ENCODE measurements at places on chromosomes 6 and 20.

DNA sequence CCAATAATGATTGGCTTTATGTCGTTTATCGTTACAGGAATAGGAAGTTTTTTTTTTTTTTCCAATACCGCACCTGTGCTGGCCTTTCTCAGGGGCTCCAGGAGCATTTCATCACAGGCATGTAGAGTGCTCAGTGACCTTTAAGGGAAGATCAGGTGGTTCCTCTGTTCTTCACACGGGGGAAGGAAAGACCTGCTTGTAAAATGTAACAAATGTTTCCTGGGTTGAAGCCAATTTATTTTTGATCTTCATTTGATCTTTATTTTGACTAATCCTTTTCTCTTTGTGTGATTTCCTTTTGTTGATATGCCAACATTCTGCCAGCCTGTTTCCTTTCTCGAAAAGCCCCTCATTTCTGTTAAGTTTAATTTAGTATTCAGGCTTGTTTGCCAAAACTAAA, 61.9 kb upstream of the HBS1L start:
- no peak for DNase-seq

- no peak for DNase-seq
Measured at GRCh38 chr6:114833211-114833610, 490.4 kb upstream of the HS3ST5 start.

- DNase-seq, result no peak
Measured at GRCh38 chr6:27890445-27891319, 21.5 kb downstream of the OR2B2 start.

- DNase-seq, result no peak
Measured at GRCh38 chr6:144710207-144710606, 425.1 kb downstream of the UTRN start.

- DNase-seq, result no peak
Measured at GRCh38 chr6:166487148-166487547, 99.3 kb downstream of the RAMACL start.

GRCh38 chr6:118260833-118261232, 287.3 kb upstream of the PLN start:
- no peak for DNase-seq

- DNase-seq, result no peak
Measured at GRCh38 chr6:142271476-142271875, 30.3 kb upstream of the ADGRG6 start.

DNA sequence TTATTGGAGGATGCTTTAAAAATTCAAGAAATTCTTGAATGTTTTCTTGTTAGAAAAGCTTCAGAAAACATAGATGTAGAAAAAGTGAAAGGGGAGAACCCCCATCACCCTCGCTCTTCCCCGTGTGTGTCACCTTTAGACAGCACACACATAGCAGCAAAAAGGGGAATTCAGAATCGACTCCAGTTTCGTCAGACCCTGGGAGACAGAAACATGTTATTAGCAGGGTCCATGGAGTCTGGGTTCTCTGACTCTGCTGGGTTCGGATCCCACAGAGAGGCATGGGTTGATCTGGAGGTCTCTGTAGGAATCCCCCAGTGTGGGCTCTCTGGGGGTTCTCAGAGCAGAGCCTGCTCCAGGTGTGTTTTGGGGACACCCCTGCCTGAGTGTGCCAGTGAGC, 43.7 kb downstream of the ARHGAP40 start:
- DNase-seq, result no peak

- no peak for DNase-seq
Measured at GRCh38 chr6:73577676-73578075, 56.8 kb upstream of the EEF1A1 start.

DNA sequence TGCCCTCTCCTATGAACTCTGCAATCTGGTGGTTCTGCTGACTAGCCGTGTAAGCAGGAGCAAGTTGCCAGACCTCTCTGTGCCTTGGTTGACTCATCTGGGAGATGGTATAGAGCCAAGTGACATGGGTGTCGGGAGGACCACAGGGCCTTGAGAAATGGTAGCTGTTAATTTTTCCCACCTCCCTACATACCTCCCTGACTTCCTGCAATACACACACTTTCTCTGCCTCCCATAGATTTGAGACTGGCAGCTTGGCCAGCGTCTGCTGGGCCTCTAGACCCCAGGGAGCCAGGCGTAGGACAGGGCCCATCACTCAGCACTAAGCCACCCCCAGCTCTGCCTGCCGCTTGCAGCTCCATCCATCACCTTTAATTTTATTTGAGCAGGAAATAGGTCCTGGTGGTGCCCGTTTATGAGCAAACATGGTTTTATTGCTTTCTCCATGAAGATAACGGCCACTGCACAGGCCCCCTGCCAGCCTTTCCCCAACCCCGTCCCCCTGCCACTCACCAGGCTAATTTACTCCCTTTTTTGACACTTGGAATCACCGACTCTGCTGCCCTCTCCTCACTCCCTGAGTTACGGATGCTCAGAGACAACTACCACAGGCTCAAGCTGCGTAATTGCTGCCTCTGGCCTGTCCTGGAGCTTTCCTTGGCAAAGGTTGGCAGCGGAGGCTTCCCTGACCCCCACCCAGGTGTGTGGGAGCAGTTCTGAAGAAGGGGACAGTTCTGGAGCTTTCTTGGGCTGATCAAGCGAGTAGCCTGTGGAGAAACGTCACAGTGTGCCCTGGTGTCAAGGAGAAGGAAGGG, 11.1 kb downstream of the GLP1R start:
- DNase-seq, result no peak

DNA sequence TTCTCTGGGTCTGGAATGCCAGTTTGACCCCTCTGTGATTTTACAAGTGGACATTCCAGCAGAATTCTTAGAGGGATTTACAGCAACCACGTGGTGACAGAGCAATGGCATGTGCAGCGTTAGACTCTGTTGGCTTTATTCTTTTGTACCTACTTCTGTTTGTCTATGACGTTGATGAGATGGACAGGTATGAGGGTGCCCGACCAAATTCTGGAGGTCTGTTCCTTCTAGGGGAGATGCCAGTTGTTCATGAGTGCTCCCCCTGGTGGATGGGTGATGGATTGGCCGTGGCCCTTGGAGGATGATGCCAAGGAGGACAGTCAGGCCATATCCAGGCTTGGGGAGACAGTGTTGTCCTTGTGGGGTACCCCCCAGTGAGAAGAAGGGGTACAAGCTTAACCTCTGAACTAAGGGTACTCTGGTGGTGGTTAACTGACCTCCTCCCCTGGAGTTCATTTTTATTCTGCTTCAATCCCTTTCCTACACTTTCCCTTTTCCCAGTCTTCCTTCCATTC, 198.6 kb downstream of the DTNBP1 start:
- peak; percentile 16 for DNase-seq

DNA sequence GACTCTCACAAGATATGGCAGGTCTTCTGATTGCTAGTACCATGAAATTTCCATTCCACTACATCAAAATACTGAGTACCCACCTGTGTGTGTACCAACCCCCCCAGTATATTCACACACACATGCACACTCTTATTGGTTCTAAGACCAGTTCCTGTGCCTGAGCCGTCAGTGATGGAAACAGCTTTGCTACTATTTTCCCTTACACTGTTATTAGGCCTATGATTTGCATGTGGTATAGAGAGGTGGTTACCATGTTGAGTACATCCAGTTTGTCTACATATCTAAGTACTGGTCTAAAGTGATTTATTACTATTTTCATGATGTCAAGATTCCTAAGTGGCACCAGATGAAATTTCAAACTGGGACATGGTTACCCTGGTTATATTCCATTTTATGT, 459.9 kb downstream of the BCKDHB start:
- no peak for DNase-seq

DNA sequence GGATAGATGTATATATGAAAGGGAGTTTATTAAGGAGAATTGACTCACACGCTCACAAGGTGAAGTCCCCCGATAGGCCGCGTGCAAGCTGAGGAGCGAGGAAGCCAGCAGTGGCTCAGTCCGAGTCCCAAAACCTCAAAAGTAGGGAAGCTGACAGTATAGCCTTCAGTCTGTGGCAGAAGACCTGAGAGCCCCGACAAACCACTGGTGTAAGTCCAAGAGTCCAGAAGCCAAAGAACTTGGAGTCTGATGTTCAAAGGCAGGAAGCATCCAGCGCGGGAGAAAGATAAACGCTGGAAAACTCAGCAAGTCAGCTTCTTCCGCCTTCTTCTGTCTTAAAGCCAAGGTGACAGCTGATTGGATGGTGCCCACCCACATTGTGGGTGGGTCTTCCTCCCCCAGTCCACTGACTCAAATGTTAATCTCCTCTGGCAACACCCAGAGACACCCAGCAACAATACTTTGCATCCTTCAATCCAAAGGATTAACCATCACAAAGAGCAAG, 102.6 kb upstream of the GJE1 start:
- DNase-seq, result no peak

GRCh38 chr6:40912158-40912946, 126.7 kb downstream of the UNC5CL start:
- DNase-seq, result no peak

DNA sequence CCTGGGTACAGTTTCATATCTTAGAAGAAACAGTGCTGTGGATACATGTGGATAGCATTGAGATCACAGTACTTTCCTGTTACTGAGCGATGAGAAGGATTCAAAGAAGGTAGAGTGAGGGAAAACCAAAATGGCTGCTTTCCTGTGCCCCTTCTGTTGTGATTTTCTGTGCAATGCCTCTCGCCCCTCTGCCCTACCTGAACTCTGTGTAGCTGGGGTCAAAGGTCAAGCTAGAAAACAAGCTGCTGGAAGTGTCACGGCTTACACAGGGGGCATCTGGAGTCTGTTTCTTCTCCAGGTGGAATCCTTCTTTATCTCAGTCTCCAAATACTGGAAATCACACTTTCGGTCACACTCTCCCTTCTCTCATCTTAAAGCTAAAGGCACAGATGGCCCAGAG, 27.0 kb upstream of the CCN6 start:
- DNase-seq, result no peak

DNA sequence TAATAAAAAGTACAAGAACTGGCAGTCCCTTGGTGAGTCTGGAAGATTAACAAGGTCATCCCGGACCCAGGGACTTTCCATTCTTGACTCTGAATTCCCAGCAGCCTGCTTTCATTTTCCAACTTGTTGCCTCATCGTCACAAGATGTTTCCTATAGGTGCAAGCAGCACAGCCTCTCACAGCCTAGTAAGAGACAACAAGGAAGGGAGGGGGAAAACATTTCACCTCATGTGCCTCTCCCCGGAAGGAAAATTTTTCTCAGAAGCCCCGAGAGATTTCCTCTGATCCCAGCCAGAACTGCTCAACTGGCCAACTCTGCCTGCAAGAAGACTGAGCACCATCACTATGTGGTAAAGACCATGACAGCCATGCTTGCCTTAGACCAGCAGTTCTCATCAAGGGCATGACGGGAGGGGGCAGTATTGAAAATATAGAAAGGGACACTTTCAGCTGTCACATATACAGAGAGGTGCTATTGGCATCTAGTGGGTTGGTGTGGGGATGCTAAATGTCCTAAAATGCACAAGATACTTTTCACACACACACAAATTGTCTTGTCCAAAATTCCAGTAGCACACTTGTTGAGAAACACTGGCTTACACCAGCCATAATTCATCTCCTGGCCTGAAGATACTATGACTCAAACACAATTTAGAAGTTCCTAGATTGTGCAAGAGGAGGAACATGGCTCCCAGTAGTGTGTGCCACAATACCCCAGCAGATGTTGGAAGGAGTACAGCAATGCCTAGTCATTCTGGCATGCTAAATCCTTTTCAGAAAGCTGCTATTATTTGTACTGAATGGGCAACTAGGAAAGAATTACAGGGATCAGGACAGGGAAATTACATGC, 10.8 kb upstream of the WTAP start:
- DNase-seq, result no peak

GRCh38 chr20:49313283-49313682, 35.4 kb upstream of the ZNFX1 start:
- DNase-seq, result no peak

DNA sequence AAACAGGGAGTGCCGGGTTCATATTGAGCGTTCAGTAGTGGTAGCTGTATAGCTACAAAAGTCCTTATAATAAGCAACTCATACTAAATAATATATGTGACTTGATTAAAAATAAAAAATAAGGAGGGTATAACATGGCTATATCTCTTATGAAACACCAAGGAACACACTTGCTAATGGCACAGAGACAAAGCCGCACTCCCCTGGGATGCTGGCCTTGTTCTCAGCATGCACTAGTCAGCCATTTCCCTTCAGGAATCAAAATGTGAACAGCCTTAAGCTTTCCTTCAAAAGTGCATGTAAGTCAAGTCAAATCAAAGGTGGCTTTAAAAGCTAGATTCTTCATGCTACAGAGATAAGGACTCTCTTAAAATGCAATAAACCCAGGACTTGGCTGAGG, 9.4 kb downstream of the HMGCLL1 start:
- DNase-seq, result no peak

GRCh38 chr6:34189806-34190503, 44.1 kb upstream of the GRM4 start:
- DNase-seq, result peak; percentile 32

DNA sequence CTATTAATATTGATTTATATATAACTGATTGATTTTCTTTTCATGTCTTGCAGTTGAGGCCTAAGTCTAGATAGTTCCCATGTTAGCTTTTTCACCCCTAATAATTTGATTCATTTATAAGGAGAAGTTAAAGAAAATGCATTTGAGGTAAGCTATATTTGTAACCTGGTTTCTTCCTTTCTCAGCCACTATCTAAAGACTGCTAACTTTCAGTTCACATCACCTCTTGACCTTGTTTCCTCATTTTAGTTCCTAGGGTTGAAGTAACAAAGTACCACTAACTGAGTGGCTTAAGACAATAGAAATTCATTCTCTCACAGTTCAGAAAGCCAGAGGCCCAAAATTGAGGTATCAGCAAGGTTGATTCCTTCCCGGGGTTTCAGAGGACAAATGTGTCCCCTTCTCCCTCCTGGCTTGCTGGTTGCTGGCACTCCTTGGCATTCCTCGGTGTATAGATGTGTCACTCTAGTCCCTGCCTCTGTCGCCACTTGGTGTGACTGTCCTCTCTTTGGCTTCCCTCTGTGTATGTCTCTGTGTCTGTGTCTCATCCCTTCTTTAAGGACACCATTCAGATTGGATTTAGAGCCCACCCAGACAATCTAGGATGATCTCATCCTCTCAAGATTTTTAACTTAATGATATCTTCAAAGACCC, 55.9 kb upstream of the C20orf144 start:
- no peak for DNase-seq

GRCh38 chr6:33207552-33208090, 679 bp upstream of the RING1 start:
- DNase-seq, result no peak

DNA sequence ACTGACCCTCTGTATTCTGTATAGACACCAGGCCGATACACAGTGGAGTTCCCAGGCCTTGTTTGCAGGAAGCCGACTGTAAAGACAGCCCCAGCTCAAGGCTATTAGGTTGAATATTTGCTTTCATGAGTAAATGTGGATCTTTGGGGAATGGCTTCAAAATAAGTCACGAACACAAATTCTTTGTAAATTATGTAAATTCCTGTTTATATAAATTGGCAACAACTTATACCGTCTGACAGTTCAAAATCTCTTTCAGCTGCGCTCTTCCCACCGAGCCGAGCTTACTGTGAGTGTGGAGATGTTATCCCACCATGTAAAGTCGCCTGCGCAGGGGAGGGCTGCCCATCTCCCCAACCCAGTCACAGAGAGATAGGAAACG, 24.7 kb downstream of the EDN3 start:
- no peak for DNase-seq

All from stimulated activated CD4-positive, alpha-beta T cell treated with anti-CD3 and anti-CD28 coated beads, TNF-alpha, amount 100 ng/mL, for 1 hour (primary cell).